ENCODE measurements at places on chromosomes 2 and 18. TPM values are rescaled to one million over a fixed set of nuclear protein-coding genes. Genes with fewer than 3 reads are reported as not detected.

The PPP1R1C gene
- total RNA-seq, result not detected

The RTP5 gene
- not detected for total RNA-seq

The EFR3B gene
- 0.28 TPM for total RNA-seq

The NCKAP5 gene
- total RNA-seq, result 0.27 TPM

The PELI1 gene
- 17.3 TPM for total RNA-seq

The IL36RN gene
- total RNA-seq, result not detected

The CBLN2 gene
- total RNA-seq, result 0.09 TPM

The POU3F3 gene
- not detected for total RNA-seq

The ARHGAP28 gene
- total RNA-seq, result 0.28 TPM

The GPR39 gene
- 0.38 TPM for total RNA-seq

The CABYR gene
- total RNA-seq, result 1.6 TPM

The VWC2L gene
- not detected for total RNA-seq

The MBD1 gene
- 77.2 TPM for total RNA-seq

The PARD6G gene
- 0.75 TPM for total RNA-seq

The ERBB4 gene
- under 0.01 TPM for total RNA-seq

The PSTPIP2 gene
- total RNA-seq, result 4.8 TPM

The STAMBP gene
- total RNA-seq, result 14.8 TPM

The SLC14A1 gene
- total RNA-seq, result 0.09 TPM

The ZNF385B gene
- total RNA-seq, result not detected

The DSG1 gene
- not detected for total RNA-seq

The CDH2 gene
- total RNA-seq, result 137 TPM

The EXOC6B gene
- 33.8 TPM for total RNA-seq

The SCYGR4 gene
- not detected for total RNA-seq

The GPR75 gene
- total RNA-seq, result 1.3 TPM

The EEF1B2 gene
- total RNA-seq, result 973 TPM

The ACKR3 gene
- total RNA-seq, result 14.4 TPM

The PRPF40A gene
- 145 TPM for total RNA-seq

The GALR1 gene
- total RNA-seq, result not detected

The PJVK gene
- 0.66 TPM for total RNA-seq

The SDC1 gene
- total RNA-seq, result 0.47 TPM

The ASB18 gene
- not detected for total RNA-seq

The MARCHF4 gene
- 7.2 TPM for total RNA-seq

The ERFE gene
- total RNA-seq, result 0.66 TPM

The COL4A3 gene
- total RNA-seq, result 0.19 TPM

The LRATD1 gene
- 0.27 TPM for total RNA-seq

The TUBA3E gene
- total RNA-seq, result not detected
